ENCODE measurements at places on chromosomes 1 and 21. TPM values are rescaled to one million over a fixed set of nuclear protein-coding genes. Genes with fewer than 3 reads are reported as not detected.

Gene COL6A2
- 812 TPM for total RNA-seq

Gene LRRC7
- 0.32 TPM for total RNA-seq

Gene TIE1
- total RNA-seq, result under 0.01 TPM

Gene FCRLA
- 0.86 TPM for total RNA-seq

Gene GSTM3
- total RNA-seq, result 104 TPM

Measured in fibroblast of villous mesenchyme (primary cell).